Thymus (tissue), 14 donors: ENCODE measurements at places on chromosomes 5 and 9.

GRCh38 chr9:95032580-95033341 is 284.7 kb downstream of the FANCC start:
- DNase-seq: no peak

GRCh38 chr5:128905568-128906110 is 59.6 kb upstream of the SLC27A6 start:
- peak; percentile 2 for DNase-seq

DNA sequence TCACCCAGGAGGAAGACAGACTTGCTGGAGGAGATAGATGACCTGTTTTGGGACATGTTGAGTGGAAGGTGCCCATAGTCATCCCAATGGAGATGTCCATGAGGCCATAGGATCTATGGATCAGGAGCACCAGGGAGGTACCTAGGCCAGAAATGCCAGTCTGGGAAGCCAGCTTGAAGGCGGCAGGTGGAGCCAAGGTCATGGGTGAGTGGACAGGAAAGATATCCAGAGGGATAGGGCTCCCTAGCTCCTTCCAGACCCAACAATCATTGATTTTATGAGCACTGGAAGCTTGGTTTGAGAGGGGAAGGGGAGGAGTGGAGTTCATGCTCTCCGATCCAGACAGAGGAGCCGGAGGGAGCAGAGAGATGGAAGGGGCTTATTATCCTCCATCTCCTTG is 252.6 kb downstream of the CDK5RAP2 start:
- no peak for DNase-seq

- no peak for DNase-seq
These were observed 339.8 kb downstream of the AGTPBP1 start for GRCh38 chr9:85401998-85402397.

- DNase-seq: no peak
These were observed 9.1 kb downstream of the PDE6A start for GRCh38 chr5:149935431-149935901.

DNA sequence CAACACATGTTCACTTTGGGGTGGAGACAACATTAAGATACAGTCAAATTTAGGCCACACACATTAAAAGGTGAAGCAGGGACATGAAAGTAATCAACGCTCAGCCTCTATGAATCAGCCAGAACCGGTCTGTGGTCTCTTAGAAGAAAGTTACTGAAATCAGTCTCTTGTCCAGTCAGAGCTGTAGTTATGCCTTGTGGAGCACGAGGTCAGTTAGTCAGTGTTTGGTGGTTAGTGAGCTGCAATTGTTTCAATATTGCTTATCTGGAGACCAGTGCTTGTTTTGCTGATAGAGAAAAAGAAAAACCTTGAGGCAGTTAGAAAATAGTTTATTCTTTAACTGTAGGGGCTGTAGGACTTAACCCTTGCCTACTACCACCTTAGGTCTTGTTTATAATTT is 157.8 kb upstream of the RASEF start:
- DNase-seq: no peak

GRCh38 chr5:154241021-154241420 is 50.5 kb downstream of the GALNT10 start:
- no peak for DNase-seq

GRCh38 chr5:146334074-146334533 is 4.5 kb upstream of the POU4F3 start:
- DNase-seq: no peak

GRCh38 chr5:17831279-17831678 is 197.0 kb downstream of the TAF11L14 start:
- DNase-seq: no peak

DNA sequence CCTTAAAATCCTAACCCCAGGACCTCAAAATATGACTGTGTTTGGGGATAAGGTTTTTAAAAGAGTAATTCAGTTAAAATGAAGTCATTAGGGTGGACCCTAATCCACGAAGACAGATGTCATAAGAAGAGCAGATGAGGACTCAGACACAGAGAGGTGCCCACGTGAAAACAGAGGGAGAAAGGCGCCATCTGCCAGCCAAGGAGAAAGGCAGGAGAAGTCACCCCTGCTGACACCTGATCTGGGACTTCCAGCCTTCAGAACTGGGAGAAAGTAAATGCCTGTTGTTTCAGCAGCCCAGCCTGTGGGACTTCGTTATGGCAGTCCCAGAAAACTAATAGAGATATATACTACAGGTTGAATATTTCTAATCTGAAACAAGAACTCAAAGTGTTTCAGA is 67.4 kb downstream of the ROR2 start:
- DNase-seq: no peak

DNA sequence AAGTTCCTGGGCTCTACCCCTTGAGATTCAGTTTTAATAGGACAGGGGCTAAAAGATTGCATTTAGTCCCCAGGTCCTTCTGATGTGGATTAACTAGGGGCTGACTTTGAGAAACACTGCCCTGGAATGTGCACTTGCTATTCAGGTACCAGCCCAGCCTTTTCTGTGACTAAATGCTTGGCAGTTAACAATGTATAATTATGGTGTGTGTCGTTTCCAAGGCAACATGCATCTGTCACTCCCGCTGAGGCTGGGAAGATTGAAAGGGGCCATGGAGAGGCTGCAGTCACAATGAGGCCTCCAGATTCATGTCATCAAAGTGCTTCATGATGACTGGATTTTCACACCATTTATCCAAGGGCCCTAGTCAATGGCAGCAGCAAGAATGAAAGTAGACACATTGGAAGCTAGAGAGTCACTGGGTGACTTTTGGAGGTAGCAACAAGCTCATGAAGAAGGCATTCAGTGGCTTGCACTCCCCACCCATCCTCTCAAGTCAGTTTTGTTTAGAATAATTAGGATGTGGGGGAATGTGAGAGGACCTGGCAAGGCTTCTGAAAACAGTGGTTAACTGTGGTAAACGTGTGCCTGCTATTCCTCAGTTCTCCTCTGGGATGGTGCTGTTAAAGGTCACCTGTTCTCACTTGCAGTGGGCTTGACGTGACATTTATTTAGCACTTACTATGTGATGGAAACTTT is 28.3 kb downstream of the RAI14 start:
- DNase-seq: no peak

DNA sequence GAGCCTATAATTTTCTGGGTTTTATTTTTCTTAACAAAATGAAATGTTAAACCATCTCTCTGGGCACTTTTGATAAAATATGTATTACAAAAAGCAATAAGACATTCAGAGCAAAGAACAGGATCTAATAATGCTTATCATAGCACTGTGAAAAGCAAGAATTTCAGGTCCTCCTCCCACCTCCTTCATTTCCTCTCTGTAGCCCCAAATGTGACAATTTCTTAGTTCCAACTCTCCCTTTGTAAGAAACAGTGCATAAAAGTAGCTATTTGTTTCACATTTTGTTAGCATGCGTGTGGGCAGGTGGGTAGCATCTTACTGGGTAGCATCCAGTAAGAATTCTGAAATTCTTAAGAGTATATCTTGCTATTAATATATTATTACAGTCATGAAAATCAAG is 130.9 kb upstream of the RASA1 start:
- DNase-seq: no peak

DNA sequence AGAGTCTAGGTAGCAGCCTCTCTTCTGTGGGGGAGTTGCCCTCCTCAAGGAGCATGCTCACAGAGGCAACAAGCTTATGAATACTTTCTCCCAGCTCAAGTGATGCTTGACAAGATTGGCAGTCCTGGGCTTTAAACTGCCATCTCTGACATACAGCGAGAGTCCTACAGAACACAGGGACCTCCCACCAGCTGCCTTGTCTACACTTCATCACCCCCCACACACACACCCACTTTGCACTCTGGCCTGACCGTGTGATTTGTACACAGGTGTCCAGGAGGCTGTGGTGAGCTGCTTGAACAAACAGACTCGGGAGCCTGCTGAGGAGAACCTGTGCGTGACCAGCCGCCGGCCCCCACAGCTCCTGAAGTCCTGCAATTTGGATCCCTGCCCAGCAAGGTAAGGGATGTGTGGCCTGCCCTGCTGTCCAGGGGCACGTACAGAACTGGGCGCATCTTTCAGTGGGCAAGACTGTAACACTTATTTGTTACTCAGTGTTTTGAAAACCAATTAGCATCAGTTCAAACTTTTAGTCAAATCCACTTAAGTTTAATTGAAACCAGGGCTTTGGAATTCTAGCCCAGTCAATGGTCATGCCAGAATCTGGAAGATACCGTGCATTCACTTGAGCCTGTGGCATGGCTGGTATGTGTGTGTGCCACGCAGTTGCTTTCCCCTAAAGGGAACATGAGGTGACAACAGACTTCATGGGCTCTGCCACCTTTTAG is 247.5 kb downstream of the ADAMTSL1 start:
- no peak for DNase-seq

DNA sequence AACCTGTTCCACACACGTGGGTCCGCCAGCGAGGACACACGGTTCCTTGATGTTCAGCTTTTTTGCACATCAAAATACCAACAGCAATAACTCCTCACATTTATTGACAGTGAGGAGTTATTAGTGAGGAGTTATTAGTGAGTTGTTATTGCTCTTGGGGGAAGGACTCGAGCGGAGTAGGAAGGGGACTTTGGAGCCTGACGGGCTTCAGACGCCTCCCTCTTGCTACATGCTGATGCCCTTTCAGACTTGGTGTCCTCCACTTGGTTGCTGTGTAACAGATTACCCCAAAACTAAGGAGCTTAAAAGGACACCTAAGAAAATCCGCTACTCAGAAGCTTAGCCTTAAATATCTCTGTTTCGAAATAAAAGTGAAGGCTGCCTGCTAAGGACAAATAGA is 181.9 kb upstream of the MSX2 start:
- DNase-seq: no peak

- DNase-seq: no peak
These were observed 35.8 kb downstream of the PPIC start for GRCh38 chr5:123000731-123001130.
